Temporal lobe (tissue), 4 donors: ENCODE measurements at places on chromosomes 1 and 21. TPM values are rescaled to one million over a fixed set of nuclear protein-coding genes. Genes with fewer than 3 reads are reported as not detected.

The C1orf185 gene
- total RNA-seq, result not detected

The IFI44 gene
- total RNA-seq, result 41.8 TPM

The PLCH2 gene
- 9.1 TPM for total RNA-seq

The HLX gene
- 1.2 TPM for total RNA-seq

The ZC3H11A gene
- 63.7 TPM for total RNA-seq

The ARMH1 gene
- 3.2 TPM for total RNA-seq

The SPRR3 gene
- not detected for total RNA-seq

The PROX1 gene
- total RNA-seq, result 13.3 TPM

The OPN3 gene
- 9.6 TPM for total RNA-seq

The SLC16A4 gene
- total RNA-seq, result 3.7 TPM

The FRRS1 gene
- total RNA-seq, result 1.5 TPM

The SYT14 gene
- 41.6 TPM for total RNA-seq

The ATP1B1 gene
- total RNA-seq, result 149 TPM

The ADAMTS5 gene
- 1.7 TPM for total RNA-seq

The PPOX gene
- total RNA-seq, result 16.5 TPM

The BGLAP gene
- total RNA-seq, result 0.25 TPM
